ENCODE measurements at places on chromosomes 12 and 14.
A peak's percentile ranks its signal among the peaks of the same experiment; 100 is the strongest.

DNA sequence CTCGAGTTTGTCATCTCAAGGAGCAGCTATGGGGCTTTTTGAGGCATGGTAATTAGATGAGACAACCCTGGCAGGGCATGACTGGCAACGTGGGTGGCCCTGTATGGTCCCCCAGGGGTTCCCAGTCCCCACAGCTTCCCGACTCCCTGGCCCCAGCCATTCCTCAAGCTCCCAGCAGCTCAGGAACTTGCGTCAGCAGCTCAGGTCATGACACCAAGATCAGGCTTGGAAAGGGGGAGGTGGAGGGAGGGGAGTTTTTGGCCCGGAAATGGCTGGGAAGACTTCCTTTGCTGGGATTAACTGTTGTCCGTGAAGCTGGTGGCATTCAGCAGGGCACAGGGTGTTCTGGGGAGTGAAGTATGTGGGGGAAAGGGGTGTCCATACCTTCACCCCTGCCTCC lies 10.4 kb upstream of the NRIP2 start:
- DNase-seq: peak; percentile 78

DNA sequence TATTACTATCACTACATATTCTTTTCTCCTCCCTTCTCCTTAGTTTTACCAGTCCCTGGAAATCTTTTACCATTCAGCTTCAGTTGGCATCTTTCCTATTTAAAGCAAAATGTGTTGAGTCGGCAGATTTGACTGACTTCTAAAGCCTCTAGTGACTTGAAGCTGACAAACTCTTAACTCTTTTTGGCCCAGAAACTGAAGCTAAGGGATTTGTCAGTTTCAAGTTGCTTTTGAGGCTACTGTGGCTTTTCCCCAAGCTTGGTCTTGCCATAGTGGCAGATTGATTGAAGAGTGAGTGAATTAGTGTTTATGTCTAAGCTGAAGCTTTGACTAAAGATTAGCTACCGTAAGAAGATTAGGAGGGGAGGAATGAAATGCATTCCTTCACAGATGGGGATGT lies 104.0 kb downstream of the ETNK1 start:
- no peak for DNase-seq

DNA sequence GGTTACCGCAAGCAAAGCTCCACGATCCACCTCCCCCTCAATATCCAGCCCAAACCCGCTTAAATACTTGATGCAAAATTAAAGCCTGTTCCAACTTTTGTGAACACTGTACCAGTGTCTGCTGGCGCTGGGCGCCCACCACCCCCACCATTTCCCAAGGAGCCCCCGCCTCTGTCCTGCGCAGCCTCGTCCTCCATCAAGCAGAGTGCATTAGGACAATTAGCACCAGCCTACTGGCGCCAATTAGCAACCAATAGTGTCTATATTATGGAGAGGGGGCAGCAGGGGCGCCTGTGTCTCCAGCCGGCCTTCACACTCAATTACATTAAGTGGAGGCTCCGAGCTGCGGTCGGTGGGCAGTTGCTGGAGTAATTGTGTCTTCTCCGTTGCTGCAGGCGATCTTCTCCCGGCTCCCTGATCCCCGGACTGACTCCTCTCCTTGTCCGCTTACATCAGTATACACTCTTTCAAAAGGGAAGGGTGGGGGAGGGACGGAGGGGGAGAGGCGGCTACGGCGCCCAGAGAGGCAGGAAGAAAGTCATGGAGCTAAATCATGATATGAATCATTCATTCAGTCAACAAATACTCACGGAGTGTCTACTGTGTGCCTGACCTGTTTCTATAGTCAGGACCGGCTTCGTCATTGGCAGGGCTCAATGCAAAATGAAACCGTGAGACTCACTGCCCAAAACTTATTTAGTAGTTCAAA lies 707.3 kb downstream of the MED13L start:
- no peak for DNase-seq

DNA sequence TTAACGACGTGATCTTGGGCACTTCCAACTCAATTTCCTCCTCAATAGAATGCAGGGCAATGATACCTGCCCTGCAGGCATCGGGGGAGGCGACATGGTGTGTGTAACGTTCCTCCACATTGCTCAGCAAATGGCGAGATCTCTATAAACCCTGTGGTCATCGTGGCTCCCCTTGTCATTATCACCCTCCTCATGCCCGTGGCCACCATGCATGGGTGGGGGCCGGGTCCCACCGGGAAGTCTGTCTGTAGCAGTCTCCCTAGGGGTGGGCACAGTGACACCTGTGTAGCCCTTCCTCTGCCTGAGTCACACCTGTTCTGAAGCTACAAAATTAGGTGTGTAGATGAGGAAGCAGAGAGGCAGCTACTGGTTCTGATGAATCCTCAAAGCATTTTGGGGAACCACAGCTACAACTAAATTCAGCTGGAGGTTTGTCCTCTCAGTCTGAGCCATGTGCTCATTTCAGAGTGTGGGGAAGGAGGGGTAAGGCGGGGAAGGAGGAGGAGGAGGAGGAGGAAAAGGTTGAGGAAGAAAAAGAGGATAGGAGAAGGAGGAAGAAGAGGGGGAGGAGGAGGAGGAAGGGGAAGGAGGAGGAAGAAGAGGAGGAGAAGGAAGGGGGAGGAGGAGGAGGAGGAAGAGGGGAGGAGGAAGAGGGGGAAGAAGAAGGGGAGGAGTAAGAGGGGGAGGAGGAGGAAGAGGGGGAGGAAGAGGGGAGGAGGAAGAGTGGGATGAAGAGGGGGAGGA lies 11.0 kb upstream of the CACNA2D4 start:
- DNase-seq: peak; percentile 33

Data from islet precursor cell (in vitro differentiated cells).